ENCODE measurements at places on chromosomes 2 and 18.

- DNase-seq = no peak
Observed at GRCh38 chr2:40359811-40360210, 92.1 kb downstream of the SLC8A1 start.

DNA sequence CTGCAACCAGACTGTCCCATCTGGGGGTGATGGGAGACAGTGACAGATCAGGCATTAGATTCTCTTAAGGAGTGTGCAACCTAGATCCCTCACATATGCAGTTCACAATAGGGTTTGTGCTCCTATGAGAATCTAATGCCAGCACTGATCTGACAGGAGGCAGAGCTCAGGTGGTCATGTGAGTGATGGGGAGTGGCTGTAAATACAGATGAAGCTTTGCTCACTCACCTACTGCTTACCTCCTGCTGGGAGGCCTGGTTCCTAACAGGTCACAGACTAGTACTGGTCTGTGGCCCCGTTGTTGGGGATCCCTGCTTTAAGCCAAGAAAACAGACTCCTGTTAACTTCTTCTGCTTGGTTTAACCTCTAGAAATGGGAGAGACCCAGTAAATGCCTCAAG is 3.2 kb downstream of the CYP27A1 start:
- peak; percentile 74 for DNase-seq

GRCh38 chr2:110950281-110950680 is 170.4 kb upstream of the BCL2L11 start:
- no peak for DNase-seq

DNA sequence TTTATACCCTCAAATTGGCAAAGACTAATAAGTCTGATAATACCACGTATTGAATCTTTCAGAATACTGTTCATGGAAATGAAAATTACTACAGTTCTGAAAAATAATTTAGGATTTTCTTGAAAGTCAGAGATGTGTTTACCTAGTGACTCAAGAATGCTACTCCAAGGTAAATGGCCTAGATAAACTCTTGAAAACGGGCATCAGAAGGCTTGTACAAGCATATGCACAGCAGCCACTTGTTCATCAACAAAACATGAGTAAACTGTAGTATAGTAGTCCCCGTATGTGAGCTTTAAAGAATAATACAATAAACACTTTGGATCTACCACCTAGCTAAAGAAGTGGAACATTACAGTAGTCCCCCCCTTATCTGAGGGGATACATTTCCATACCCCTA is 157.5 kb downstream of the THADA start:
- no peak for DNase-seq

GRCh38 chr18:32383050-32383819 is 87.4 kb downstream of the GAREM1 start:
- no peak for DNase-seq

- peak; percentile 84 for DNase-seq
Observed at GRCh38 chr2:17878281-17879136, at the start of gene KCNS3. KCNS3 (plus strand) TSS chr2:17878667; CDS start chr2:17931009, 52,342 bp downstream.

GRCh38 chr2:27959496-27959895 is 69.0 kb downstream of the BABAM2 start:
- no peak for DNase-seq

- DNase-seq = no peak
Observed at GRCh38 chr2:9294764-9295163, 88.2 kb downstream of the ASAP2 start.

DNA sequence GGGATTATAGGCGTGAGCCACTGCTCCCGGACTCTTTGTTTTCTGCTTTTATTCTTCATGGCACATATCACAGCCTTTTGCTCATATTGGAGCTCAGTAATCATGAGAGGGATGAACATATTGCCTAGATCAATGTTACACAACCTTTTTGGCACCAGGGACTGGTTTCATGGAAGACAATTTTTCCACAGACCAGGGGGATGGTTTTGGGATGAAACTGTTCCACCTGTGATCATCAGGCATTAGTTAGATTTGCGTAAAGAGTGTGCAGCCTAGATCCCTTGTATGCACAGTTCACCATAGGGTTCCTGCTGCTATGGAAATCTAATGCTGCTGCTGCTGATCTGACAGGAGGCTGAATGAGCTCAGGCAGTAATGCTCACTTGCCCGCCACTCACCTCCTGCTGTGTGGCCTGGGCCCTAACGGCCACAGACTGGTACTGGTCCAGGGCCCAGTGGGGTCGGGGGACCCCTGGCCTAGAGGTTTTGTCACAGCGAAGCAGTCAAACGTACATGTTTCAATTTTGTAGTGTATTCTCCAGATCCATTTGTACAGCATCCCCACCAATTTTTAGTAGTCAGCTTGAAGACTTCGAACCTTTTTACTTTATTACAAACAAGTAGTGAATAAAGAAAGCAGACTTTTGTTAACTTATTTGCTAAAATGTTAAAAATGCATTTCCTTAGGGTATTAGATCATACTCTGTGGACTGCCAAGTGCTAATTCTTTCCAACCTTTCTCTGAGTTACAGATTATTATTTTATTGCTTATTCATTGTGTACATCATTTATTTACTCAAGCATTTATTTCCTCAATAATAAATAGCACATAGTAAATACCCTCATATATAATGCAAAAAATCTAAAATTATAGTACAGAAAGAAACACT is 6.2 kb downstream of the DAW1 start:
- no peak for DNase-seq
